Bronchial epithelial cell (primary cell): ENCODE measurements at places on chromosomes 7 and 10.

- peak; percentile 50 for DNase-seq
Measured at GRCh38 chr10:124864421-124865193, 63.0 kb downstream of the ABRAXAS2 start.

- no peak for DNase-seq
Measured at GRCh38 chr10:128747582-128748346, 621.5 kb upstream of the MKI67 start.

GRCh38 chr10:35574924-35575352, 30.2 kb upstream of the GJD4 start:
- no peak for DNase-seq

- peak; percentile 72 for DNase-seq
Measured at GRCh38 chr10:103566536-103566935, 73.0 kb downstream of the NEURL1 start.

DNA sequence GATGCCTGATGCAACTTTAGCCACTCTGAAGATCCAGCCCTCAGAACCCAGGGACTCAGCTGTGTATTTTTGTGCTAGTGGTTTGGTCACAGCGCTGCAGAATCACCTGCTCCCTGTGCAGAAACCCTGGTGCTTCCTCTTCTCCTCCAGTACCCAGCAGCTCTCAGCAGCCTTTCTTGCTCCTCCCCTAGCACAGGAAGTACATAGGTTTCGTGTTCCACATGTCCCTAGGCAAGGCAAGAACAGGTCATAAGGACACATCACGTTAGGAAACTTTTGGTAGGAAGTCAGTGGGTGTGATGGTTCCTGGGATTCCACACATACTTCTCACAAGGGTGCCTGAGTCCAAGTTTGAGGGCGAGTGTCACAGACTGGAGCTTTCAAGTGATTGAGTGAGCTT, 167.9 kb upstream of the PRSS1 start:
- peak; percentile 78 for DNase-seq

GRCh38 chr7:42945821-42946626, 13.8 kb downstream of the MRPL32 start:
- no peak for DNase-seq

GRCh38 chr10:44689368-44689767, 221.8 kb upstream of the TMEM72 start:
- DNase-seq, result no peak

- DNase-seq, result peak; percentile 92
Measured at GRCh38 chr10:22816298-22816653, 101.9 kb upstream of the PIP4K2A start.

DNA sequence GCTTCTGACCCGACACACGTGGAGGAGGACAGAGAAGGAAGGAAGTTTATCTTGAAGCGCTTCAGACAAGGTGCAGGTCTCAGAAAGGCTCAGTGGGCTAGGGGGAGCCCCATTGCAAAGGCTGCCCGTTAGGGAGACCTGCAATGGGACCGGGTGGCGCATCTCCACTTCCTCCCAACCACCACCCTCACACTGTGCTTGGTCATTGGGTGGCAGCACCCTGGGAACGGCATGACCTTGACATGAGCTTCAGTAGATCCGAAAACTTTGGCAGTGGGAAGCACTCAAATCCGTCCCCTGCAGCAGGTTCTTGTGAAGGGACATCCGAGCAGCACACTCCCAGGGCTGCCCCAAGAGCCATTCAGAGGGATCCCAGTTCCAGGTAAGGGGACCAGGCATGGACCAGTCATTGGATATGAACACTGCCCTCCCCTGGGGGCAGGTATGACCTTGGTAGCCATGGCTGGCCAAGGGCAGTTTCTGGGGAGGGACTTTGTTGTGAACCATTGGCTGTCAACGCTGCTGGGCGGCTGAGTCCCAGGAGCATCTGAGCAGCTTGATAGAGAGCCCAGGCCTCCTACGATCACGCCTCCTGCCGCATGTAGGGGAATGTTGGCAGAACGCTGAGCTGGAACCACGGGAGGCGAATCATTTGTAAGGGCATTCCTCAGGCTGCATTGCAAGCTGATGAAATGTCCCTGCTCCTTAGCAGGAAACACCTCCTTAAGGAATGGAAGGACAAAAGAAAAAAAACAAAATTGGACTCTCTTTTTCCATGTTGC, 31.7 kb downstream of the GALNTL5 start:
- DNase-seq, result no peak

GRCh38 chr10:59888781-59889435, 17.4 kb downstream of the CCDC6 start:
- DNase-seq, result no peak

DNA sequence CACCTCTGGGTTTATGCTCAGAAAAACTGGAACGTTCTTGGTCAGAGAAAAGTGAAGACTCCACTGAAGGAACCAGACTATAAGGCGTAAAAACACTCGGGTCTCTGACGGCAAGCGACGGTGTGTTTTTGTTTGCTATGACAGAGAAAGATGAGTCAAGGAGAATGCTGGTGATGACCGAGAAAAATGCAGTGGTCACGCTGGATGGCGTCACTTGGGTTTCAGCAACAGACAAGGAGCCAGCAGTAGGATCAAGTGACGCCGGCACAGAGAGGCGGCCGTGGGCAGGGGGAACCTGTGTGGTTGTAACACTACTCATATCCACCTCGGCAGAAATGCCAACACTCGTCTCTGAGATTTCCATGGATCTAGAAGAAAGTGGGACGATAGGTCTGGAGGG, 63.4 kb downstream of the KIAA1549 start:
- no peak for DNase-seq

- DNase-seq, result peak; percentile 21
Measured at GRCh38 chr10:73359492-73359891, 828 bp upstream of the CFAP70 start.

GRCh38 chr10:3263082-3263481, 90.5 kb upstream of the PITRM1 start:
- no peak for DNase-seq

DNA sequence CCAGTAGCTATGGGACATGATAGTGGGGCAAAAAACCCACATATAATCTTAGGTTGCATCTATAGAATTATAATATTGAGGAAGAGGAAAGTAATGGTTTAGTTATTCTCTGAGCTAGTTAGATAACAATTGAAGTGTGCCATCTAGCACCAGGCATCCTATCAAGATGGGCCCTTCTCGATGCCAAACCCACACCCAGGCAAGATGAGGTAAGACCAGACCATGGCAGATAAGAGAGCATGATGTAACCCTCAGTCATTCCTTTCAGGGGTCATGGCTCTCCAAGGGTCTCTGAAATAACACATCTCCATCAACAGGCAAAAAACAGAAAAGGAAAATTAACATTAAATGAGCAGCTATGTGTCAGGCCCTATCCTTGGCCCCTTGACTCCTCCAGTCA, 128.7 kb downstream of the SH3PXD2A start:
- no peak for DNase-seq

- DNase-seq, result peak; percentile 63
Measured at GRCh38 chr7:66779669-66780409, 39.3 kb downstream of the RABGEF1 start.

GRCh38 chr10:78660446-78661106, 408.2 kb upstream of the ZMIZ1 start:
- DNase-seq, result no peak

DNA sequence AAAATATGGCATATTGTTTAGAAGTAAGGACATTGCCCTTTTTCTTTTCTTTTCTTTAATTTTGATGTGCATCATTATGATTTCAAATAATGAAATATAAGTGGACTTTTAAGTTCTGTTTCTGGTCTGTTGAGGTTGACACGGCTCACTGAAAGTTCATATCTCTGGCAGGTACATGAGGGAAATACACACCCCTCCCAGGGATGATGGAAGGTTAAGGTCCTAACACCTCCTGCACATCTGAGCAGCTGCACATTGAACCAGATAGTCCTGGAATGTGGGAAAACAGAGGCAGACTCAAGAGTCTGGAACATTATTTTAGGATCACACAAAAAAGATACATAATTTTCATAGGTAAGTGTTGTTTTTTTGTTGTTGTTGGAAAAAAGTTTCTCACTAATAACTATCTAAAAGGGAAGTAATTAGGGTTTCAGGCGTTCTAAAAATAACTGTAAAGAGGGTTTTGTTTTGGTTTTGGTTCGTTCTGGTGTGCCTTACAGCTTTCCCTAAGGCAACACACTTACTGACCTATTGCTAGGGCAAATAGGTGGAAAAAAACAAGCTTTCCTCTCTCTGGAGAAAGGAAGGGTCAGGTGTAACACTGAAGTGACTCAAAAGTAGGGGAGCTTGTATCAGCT, 201.2 kb upstream of the PRKCQ start:
- no peak for DNase-seq

DNA sequence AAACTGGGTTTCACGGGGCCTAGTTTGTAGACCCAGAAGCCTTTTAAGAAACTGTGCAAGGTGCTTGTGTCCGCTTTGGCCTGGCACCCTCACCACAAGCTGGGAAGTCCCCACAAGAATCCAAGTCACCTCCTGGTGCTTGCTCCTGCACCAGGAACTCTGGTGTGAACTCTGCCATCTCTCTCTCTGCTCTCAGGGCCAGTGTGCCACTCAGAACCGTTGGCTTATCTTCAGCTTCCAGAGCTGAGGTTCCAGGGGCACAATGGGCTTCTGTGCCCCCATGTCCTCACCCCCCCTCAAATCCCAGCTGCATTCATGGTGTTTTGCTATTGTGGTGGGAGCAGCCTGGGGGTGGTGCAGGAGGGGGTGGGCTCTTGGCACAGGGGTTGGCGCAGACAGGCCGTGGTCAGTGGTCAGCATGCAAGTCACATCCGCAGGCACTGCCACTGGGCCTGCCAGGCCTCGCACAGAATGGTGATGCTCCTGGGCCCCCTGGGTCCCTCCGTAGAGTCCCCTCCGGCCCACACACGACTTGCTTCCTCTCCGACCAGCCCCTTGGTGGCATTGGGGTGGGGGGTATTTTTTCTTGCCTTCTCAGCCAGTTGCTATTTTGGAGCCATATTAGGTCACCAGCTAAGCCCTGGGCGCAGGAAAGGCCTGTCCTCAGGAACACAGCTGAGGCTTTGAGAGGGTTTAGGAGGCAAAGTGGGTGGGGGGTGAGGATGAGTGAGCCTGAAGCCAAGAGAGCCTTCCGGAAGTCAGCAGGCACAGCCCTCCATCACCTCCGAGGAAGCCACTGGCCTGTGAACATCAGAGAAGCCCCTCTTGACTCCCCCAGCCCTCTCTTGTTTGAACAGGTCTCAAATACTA, 3.0 kb downstream of the ZCCHC24 start:
- DNase-seq, result no peak

- no peak for DNase-seq
Measured at GRCh38 chr7:70870349-70870748, 261.6 kb upstream of the GALNT17 start.

DNA sequence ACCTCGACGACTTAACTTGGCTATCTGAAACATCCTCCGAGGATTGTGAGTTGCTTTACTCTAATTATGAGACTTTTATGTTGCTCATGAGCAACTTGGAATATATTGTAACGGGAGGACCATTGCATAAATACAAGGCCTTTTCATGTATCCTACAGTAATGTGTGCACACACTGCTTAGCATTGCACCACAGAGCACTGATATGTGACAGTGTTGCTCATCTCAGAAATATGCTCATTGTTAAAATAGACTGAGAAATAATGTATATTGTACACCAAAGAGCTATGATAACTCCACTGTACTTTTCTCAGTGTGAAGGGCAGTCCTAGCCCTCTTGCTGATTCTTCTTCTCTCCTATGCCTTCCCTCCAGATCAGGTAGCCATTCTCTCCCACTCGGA, 102.8 kb upstream of the CDK13 start:
- no peak for DNase-seq

GRCh38 chr7:13641714-13642113, 347.8 kb downstream of the ETV1 start:
- peak; percentile 10 for DNase-seq

- no peak for DNase-seq
Measured at GRCh38 chr7:4033996-4034395, 648.1 kb upstream of the FOXK1 start.

DNA sequence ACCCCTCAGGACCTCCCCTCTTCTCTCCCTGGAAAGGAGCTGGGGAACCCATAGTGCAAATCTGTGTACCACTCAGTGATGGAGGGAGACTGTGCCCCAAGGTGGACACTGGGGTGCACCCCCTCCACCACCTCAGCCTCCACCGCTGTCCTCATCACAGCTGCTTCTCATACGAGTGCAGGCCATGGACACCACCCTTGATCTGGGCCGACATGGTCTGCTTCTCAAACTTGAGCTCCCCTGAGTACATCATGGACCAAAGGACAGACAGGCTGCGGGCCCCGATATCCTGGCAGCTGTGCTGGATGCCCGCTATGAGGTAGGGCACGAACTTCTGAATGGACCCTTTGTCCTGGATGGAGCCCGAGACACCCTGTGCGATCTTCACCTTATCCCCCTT, 142.6 kb upstream of the KCNMA1 start:
- no peak for DNase-seq

DNA sequence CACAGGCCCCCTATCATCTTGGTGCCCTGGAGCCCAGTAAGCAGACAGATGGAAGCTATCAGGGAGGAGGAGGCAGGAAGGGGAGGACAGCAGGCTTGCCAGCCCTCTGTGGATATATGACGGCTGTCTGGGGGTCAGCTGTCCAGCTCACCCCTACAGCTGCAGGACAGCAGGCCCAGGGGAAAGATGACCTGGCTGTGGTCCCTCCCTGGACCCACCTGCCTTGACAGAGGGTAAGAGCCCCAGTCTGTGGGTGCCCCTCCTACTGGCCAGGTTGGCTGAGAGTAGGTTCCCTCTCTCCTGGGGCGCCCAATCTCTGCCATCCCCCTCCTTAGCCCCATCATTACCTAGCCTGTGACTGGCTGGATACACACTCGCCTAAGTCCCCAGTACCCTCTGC, 62.5 kb downstream of the C10orf143 start:
- DNase-seq, result no peak

DNA sequence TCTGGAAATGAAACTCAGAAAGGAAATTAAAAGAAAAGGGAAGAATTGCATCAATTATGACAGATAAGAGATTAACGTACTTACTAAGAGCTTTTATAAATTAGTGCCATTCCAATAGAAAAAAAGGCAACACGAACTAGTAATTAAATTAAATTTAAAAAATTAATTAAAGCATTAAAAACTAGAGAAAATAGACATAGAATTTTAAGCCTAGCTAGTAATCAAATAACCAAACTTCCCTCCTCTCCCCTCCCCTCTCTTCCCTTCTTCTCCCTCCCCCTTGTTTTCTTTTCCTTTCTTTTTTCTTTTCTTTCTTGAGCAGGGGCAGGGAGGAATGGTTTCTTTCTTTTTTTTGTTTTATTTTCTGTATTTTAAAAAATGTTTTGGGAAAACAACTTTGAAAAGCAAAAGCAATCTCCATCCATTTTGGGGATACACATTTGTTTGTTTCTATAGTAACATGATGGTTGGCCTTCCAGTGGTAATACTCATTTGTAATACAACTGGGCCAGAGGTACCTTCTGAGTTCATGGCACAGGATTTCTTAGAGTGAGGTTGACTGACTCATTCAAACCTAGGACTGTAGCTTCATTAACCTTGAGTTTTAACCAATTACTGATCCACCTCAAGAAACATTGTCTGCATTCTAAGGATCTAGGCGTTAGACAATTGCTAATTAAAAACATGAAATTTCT, 132.6 kb downstream of the ST7 start:
- peak; percentile 40 for DNase-seq

- DNase-seq, result peak; percentile 98
Measured at GRCh38 chr7:101108961-101109360, 17.9 kb upstream of the SERPINE1 start.

- DNase-seq, result peak; percentile 94
Measured at GRCh38 chr7:77684030-77684429, 12.2 kb upstream of the RSBN1L start.

DNA sequence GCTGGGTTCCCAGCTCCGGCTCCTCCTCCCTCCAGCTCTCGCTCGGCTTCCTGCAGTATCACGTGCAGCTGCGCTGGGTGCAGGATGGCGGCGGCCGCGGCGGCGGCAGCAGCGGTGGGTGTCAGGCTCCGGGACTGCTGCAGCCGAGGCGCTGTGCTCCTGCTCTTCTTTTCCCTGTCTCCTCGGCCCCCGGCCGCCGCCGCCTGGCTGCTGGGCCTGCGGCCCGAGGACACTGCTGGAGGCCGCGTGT, at the start of gene CNNM1:
CNNM1 (plus strand) TSS at position 53 of the 250 bp plus-strand sequence; CDS start at position 85, 32 bp downstream.
- no peak for DNase-seq
